T-helper 1 cell (primary cell): ENCODE measurements at places on chromosomes 2 and 18.

DNA sequence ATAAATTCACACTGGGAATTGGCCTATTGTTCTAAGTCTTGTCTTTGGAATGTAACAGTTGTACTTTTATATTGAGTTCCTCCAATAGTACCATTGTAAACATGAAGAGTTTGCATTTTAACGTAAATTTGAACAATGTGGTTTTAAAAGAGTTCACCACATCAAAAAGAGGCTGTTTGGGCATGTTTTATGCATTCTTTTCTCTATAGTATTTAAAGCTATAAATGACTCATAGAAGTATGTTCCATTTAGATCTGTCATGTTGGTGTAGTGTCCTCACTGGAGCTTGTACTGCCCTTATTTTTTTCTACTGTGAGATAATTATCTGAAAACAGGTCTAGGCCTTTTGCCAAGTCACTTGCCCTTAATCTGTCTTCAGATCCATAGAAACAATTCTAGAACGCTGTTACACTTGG, 141.9 kb downstream of the RHBDD1 start:
- no peak for DNase-seq

DNA sequence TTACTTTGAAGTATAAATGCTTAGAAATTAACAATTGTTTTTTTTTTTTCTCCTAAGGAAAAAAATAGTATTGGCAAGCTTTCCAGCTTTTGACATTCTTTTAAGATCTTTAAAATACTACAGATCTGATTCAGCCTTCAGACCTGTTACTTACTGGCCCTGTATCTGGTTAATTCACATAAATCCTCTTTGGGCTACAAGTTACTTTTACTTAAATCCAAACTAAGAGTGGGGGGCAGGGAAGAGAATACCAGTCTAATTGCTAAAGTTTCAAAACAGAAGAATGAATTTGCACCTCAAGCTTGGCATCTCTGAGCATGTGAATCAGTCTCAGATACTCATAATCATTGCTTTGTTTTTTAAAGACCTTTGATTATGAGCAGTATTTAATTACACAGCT, 386.3 kb downstream of the PARD3B start:
- DNase-seq: no peak

DNA sequence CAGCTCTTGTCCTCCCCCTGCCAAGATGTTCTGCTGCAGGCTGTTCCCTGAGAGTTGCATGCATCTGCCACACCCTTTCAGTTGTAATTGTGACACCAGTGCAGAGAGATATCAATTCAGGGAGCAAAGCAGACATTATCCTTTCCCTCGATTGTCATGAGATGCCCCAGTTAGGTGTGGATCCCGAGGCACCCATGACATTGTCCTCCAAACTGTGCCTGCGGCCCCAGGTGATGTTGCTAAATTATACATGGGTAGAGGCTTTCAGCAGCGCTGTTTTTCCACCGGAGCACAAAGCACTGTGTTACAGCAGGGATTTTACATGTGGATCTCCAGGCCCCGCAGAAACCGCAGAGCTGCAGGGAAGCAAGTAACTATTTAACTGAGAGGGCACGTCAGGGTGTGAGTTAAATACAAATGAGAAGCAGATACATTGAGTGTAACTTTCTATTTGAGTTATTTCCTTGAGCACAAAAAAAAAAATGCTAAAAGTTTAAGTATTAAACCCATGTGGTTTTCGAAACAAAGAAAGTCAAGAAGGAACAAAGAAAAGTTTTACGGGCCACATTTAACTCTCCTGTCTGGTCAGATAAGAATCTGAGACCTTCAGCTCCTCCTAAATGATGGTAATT, 90.3 kb upstream of the BCL2L11 start:
- DNase-seq: no peak

GRCh38 chr2:208686665-208687064, 280.1 kb downstream of the PTH2R start:
- no peak for DNase-seq

DNA sequence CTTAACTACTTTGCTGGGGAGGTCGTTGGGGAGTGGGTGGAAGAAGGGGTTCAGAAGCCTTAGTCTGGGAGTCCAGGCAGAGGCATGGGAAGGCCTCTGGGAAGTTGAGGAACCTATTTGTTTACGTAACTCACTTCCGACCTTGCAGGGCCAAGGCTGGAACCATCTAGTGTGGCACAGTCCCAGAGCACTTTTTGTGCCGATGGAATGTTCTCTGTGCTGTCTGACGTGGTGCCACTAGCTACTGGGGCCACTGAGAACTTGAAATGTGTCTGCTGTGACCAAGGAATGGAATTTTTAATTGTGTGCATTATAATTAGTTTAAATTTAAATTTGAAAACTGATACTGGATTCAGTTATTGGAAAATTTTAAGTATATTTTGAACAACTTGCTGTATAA, 139.7 kb downstream of the FAM161A start:
- DNase-seq: no peak

- no peak for DNase-seq
Measured at GRCh38 chr18:60100778-60101177, 201.0 kb downstream of the PMAIP1 start.

GRCh38 chr2:166418853-166419615, 43.3 kb upstream of the SCN9A start:
- no peak for DNase-seq

DNA sequence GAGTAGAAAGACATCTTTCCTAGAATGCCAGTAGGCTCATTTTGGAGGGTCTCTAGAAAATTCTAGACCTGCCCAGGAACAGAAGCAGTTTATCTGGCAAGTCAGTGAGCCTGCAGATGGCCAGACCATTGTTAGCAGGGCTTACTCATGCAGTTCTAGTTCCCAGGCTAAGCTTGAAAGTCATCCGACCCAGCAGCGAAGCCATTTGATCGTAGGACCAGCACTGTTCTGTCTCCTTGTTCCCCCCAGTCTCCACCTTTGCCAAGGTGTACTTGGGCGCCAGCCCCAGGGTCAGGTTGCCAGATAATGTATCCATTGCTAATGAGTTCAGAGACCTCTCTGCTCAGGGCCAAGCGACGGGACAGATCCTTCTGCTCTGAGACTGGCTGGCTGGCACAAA, 70.1 kb downstream of the EPAS1 start:
- DNase-seq: no peak

GRCh38 chr2:71064110-71064611, 4.3 kb upstream of the NAGK start:
- DNase-seq: no peak

GRCh38 chr2:29480426-29480825, 365.2 kb downstream of the CLIP4 start:
- DNase-seq: no peak

DNA sequence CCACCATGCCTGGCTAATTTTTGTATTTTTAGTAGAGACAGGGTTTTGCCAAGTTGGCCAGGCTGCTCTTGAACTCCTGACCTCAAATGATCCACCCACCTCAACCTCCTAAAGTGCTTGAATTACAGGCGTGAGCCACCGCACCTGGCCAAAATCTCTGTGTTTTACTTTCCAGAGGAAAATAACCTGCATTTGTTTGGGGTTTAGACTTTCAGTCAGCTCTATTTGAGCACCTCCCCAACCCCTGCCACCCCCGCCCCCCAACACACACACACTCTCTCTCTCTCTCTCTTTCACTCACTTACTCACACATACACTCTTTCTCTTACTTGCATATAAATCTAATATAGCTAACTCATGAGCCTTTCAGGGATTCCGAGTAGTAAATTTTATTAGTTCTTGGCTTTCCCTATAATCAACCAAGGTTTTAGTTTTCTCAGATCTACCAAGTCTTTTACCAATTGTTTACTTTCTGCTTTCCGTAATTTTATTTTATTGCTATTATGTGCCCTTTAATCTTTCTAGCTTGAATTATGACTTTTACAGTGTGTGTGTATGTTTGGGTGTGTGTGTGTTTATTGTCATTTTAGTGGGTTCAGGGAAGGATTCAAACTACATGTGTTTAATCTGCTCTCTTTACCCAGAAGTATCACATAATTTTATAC, 24.5 kb downstream of the MFSD6 start:
- DNase-seq: no peak

- DNase-seq: no peak
Measured at GRCh38 chr2:225668606-225669266, 269.2 kb downstream of the NYAP2 start.

DNA sequence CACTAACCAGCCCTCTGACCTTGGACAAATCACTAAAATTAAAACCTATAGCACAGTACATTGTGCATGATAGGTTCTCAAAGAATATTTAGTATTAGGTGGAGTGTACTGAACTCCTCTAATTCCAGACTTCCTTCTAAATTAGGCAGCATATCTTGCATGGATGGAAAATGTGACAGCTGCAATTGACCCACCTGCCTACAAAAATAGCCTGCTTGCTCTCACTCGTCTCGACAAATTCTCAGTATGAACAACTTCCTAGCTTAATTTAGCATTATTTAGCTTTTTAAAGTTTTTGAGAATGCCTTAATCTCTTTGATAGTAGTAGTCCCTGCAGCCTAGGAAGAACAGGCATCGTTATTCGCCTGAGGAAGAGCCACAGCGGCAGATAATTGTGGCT, 482.0 kb downstream of the PIK3C3 start:
- no peak for DNase-seq

- no peak for DNase-seq
Measured at GRCh38 chr18:41119031-41119430, 836.0 kb upstream of the PIK3C3 start.

GRCh38 chr2:100289020-100289419, 33.3 kb downstream of the LONRF2 start:
- no peak for DNase-seq

GRCh38 chr2:189608795-189609422, 28.3 kb upstream of the SLC40A1 start:
- DNase-seq: no peak

GRCh38 chr18:69845593-69846506, 101.8 kb downstream of the CD226 start:
- DNase-seq: no peak

- no peak for DNase-seq
Measured at GRCh38 chr2:149050188-149050587, 11.7 kb downstream of the LYPD6B start.

DNA sequence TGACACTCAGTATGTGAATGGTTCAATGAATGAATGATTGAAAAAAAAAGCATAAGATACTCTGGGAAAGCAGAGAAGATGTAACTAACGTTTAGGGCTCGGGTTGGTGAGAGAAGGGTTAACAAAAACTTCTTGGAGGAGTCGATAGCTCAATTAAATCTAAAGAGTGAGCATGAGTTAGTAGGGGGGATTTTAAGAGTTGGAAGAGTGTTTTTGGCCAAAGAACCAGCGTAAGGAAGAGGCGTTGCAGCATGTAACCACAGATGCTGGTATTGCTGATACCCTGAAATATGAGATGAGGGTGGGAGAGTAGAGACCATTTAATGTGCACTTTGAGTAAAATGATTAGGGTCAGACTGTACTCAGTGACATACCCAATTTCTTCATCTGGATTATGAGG, 14.5 kb downstream of the ARHGAP28 start:
- no peak for DNase-seq

DNA sequence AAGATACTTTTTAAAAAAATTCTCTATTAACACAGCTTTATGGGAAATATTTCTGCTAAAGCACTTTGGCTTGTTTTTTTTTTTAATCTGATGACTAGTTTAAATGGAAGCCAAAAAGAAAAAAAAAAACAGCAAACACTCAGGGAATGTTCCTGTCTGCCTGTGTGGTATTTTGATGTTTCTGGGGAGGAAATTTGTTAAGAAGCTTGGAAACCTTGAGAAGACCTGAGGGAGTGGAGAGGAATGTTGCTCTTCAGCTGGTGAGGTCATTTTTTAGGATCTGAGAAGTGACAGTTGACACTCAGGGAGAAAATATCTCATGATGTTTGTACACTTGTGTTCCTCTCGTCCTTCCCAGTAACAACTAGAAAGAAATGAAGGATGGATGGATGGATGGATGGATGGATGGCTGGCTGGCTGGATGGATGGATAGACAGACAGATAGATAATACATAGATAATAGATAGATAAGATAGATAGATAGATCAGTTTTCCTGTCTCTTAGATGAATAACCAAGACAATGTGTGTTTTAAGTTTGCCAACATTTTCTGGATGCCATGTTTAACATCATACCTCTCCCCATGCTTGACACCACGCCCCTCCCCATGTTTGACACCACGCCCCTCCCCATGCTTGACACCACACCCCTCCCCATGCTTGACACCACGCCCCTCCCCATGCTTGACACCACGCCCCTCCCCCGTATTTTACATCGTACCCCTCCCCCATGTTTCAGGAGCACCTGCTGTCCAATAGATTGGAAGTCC, 84.8 kb downstream of the CTIF start:
- no peak for DNase-seq

DNA sequence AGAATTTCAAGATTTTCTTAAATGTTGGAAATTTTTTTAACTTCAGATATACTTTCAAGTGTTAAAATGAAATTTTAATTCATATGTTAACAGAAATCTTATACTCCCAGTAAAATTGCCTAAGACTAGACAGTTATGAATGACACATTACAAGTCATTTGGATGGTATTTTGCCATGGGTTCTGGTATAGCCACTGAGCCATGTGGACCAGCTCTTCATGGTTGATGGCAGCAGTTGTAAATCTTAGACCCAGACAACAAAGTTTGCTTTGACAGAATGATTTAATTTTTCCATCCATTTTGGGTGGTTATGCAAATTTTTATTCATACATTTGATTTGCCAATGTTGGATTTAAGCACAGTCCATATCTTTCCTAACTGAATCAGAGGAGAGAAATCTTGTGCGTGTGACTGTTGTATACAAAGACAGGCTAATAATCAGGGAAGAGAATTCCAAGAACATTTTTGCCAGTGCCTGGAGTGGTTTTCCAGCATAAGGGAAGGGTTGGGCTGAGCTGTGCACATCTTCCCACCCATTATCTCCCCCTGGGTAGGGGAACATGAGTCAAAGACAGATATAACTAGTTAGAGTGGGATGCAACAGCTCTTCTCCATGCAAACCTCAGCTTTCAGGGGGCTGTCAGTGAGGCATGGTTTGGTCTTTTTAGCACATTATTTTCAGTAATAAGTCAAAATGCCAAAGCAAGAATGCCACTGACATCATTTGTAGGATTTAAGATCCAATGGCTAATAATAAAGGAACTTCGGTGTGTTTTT, 28.1 kb upstream of the INPP4A start:
- DNase-seq: no peak

DNA sequence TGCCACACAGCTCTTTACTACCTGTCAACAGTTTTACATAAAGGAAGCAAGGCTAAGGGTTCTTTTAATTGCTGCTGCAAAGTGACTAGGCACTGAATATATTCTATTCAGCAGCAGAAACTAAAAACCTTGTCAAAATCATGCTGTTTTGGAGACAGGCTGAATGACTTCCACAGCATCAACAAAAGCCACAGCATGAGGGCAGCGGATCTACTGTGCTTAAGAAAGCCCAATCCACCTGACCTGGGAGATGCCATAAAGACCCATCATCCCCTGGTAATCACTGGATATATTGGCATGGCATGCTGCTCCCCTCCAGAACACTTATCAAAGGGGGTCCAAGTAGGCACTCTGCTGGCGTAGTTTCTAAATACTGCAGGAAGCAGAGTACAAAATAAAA, 715.1 kb upstream of the SLC8A1 start:
- no peak for DNase-seq

DNA sequence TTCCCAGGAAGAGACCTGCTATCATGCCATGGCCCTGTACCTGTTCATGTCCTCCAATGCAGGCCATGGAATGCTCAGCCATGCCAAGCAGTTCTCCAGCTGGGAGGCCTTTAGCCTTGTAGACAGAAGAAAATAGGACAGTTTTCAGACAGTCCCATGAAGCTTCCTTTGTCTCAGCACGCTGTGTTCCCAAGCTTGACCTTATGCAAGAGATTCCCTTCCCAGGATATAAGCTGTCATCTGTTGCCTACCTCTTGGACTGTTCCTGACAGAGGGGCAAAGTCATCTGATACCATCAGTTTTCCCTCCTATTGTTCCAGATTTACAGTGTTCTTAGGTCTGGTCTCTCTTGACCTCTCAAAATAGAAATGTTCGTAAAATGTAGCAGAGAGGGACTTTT, 96.6 kb upstream of the EML6 start:
- DNase-seq: no peak
